A673 (cell line): ENCODE measurements at places on chromosomes 1 and 21. TPM values are rescaled to one million over a fixed set of nuclear protein-coding genes. Genes with fewer than 3 reads are reported as not detected.

DNA sequence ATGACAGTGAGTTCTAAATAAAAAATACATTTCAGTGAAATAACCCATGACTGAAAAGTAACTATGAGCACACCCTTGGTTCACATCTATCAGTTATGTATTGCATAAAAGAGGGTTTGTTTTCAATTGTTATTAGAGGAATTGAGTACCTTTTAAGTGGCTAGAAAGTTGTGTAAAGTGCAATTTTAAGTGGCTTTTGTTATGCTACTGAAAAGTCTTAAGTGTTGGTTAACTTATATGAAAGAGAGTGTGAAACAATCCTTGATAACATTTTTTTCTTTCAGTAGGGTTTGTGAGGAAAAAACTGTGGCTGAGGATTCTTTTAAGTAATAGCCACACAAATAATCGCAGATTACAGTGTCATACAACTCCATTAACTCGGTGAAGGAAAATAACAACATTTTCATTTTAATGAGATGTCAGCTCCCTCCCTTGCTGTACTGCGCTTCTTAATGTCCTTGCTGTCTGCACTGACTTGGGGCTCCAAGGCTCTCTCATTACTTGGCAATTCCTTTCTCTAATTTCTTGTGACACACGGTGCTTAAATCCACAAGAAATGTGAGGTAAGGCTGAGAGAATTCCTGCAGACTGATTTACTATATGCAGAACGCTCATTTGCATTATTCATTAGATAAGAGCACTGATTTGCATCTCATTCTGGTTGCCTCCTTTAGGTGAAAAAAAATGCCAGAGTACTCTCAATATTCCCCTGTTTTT, 40.6 kb downstream of the NTNG1 start:
- peak; percentile 64 for DNase-seq

DNA sequence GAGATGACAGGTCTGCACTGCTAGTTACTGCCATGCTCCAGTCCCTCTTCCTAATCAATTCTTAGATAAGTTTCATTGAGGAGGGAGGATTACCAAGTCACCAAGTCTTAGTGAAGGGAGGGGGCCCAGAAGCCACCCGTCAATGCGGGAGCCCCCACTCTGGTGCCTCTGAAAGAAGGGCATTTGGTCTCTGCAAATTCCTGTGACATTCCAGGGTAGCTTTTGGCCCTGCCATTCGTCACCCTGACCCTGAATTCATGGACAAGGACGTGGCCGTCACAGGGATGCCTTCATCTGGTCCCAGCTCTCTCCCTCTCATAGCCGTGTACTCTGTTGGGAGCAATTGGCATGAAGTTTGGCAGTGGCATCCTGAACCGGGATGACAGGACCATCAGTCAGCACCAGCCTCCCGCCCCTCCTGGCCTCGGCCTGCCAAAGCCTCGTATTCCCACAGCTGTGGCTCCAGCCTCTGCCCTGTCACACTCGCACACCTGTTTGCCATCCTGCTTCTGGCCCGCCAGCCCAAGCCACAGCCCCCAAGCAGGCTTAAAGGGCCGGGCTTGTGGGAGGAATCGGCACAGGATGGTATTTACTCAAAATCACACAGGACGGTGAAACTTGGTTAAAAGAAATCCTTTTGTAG, 150.7 kb downstream of the CLIC6 start:
- no peak for DNase-seq

GRCh38 chr1:159900086-159900680, at the start of gene CFAP45:
Gene CFAP45, minus strand, starts transcription at chr1:159900165. Its CDS starts 67 bp downstream, at chr1:159900098.
- peak; percentile 83 for DNase-seq

GRCh38 chr1:155900161-155900560, 11.0 kb downstream of the RIT1 start:
- DNase-seq = no peak

GRCh38 chr21:28339403-28339802, 653.3 kb downstream of the LTN1 start:
- no peak for DNase-seq

DNA sequence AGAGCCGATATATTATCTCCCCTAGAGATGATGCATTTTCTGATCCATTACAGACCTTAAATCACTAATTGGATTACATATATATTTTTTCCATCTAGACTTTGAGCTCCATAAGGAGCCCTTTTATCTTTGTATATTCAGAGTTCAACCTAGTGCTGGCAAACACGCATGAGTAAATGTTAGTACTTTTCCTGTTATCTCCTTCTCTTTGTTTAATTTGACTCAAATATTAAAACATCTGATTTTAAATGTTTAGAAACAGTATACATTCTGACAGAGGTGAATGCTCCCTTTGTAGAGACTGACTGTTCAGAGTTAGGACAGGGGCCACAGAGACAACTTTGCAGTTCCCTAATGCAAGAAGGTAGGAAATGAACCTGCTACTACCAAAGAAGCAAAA, 37.1 kb downstream of the EIF2B3 start:
- no peak for DNase-seq

DNA sequence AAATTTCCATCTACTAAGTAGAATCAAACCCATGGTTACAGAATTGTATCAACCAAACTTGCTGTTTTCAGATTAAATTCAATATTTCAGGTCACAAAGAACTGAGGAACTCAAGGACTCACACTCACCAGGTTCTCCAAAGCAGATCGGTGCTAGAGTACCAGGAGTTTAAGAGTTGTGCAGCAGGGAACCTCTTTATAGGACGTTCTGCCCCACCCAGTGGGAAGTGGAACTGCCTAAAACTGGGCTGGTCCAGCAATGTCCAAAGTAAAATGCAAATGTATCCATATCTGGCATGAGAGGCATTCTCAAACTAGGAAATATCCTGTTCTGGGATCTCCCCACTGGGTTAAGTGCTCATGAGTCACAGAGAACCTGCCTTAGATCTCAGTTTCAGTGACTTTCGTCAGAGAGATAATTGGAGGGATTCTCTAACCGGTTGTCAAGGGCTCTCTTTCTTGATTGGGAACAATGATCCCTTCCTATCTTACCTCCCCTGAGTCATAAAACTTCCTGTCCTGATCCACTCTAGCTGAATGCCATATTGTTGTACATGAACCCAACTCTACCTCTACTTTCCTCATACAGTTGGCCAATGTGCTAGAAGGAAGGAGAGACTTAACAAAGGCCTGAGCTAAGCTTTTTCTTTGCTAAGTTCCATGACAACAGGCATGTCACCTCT, at the start of gene SPRR2D:
SPRR2D (minus strand) TSS at position 171 of the 682 bp plus-strand sequence. CDS start 774 bp downstream, outside the sequence.
- peak; percentile 6 for DNase-seq

DNA sequence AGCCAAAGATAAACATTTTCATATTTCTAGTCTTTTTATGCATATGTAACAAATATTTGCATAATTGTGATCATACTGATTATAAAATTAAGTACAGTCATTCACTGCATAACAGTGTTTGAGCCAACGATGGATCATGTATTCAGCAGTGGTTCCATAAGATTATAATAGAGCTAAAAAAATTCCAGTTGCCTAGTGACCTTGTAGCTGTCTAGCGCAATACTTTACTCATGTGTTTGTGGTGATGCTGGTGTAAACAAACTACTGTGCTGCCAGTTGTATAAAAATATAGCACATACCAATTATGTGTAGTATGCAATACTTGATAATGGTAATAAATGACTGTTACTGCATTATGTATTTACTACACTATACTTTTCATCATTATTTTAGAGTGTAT, 2.1 kb upstream of the S100A10 start:
- no peak for DNase-seq

DNA sequence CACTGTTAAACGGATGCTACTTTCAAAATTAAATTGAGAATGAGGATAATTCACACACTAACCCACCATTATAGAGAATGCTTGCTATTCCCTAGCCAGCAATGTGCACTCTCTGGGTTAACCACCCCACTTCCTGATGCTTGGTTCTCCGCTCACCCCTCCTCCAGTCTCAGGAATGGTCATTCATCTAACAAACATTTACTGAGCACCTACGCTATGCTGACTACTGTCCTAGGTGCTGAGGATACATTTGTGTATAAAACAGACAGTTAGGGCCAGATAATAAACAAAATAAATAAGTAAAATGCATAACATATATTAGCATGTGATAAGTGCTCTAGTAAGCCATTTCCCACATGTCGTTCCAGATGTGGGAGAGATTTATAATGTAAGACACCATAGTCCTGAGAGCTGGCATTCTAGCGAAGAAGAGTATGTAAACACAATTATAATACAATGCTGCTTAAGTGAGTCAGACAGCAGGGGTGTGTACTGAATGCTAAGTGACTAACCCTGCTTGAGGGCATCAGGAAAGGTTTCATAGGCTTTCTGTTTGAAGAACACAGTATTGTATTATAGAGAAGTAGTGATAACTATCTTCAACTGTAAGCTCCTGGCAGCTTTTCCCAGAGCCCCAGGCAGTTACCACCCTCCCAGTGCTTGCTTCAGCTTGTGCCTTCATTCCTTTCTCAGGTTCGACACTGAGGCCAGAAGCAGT, 126.7 kb upstream of the CACHD1 start:
- DNase-seq = peak; percentile 80

- no peak for DNase-seq
Measured at GRCh38 chr1:203186446-203187303, at the start of gene CHI3L1. Gene CHI3L1, minus strand, starts transcription at chr1:203186704. Its CDS starts 81 bp downstream, at chr1:203186623.

DNA sequence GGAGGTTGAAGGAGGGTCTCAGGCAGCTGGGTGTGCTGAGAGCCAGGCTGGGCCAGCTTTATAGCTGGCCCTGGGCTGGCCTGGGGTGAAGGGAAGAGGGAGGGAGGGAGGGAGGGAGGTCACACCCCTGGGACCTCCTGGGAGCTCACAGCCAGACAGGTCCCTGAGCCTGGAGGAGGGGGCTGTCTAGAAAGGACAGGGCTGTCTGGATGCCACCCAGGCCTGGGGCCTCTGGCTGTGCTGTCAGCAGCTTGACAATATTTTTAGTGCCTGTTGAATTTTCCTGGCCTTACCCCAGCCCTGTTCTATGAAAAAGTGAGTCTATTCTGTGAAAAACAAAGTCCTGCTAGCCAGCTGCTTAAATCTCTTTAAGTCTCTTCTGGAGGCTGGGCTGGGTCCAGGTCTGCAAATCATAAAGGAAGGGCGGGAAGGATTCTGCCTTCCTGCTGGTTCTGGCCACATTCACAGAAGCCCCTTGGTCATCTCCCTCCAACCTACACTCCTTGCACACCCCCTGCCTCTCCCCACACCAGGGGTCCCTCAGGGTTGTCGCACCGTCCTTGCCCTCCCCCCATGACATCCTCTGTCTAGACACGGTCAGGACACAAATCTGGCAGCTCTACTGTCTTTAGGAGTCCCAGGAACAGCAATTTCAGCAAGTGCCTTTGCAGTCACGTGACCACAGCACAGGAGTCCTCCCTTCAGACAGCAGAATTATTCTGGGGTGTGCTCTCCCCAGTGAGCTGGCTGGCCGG, at the start of gene LEFTY2:
LEFTY2 (minus strand) TSS at position 34 of the 755 bp plus-strand sequence. CDS start 80 bp downstream, outside the sequence.
- DNase-seq = no peak

GRCh38 chr1:70288166-70288565, 66.4 kb downstream of the ANKRD13C start:
- no peak for DNase-seq

- DNase-seq = no peak
Measured at GRCh38 chr1:193310564-193310963, 124.2 kb upstream of the B3GALT2 start.

DNA sequence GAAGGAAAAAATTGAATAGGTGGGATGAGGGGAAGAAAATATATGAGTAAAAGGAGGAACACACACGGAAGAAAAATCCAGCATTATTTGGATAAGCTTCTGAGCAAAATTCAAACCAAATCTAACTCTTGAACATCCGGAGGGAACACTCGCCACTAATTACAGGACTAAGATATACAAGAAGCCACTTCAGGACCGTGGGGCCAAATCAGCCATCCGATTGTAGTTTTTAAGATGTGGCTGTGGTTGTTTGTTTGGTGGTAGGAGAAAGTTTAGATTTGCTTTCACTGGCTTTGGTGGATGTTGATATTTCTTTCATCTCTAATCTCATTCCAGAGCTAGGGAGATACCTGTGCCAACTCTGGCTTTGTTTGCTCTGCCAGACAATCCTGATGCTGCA, 43.7 kb upstream of the ADAMTS1 start:
- DNase-seq = no peak

DNA sequence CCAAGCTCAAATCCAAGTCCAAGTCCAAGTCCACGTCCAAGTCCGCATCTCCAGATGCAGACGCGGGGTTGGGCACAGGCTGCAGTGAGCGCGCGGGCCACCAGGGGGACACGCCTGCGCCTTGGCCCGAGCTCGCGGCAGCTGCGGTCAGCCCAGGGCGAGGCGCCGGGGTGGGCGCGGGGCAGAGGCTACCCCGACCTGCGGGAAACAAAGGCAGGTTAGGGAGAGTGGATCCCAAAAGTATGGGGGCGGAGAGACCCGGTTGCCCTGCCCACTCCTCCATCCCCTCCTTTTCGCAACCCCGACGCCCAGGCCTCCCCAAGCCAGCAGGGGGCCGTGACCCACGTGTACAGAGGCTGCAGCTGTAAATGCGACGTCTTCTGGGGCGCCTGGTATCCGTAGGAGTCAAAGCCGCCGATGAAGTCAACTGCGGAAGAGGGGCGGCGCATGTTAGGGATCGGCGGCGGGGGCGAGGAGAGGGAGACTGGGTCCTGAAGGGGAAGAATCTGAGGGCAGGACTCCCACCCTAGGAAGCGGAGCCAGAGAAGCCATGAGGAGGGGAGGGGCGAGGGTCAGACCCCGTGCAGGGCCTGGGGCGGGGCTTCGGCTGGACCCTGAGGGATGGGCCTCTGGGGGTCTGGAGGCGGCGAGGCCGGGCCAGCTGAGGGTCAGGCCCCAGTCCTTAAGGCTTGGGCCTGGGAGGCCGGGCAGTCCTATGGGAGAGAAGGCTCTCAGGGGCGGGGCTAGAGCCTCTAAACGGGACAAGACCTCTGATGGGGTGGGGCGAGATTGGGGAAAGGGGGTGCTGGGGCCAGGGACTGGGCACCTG, 58.0 kb downstream of the NKAIN1 start:
- peak; percentile 50 for DNase-seq

DNA sequence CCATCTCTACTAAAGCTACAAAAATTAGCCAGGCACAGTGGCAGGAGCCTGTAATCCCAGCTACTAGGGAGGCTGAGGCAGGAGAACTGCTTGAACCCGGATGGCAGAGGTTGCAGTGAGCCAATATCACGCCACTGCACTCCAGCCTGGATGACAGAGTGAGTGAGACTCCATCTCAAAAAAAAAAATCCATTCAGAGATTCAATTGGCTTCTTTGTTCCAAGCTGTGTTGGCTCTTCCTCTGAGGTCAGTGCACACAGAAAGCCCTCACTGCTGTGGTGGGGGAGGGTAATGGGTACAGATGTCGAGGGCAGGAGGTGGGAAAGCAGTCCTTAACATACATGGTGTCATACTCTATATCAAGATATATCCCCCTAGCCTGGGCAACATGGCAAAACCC, 14.7 kb downstream of the TIE1 start:
- no peak for DNase-seq

DNA sequence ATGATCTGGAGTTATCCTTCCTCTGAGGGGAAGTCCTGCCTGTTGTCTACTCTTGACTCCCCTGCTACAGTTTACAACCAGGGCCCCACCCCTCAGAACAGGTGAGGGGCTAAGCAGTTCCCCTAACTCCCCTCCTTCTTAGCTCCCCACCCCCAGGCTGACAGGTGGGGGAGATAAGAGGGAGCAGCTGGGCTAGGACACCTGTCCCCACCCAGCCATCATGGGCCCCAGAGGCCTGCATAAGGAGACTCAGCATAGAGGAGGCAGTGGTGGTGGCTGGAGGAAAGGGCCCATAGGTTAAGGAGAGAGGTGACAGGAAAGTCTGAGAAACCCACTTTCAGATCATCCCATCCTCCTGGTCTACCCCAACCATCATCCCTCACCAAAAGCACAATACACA, 6.8 kb downstream of the MEF2D start:
- no peak for DNase-seq

- DNase-seq = no peak
Measured at GRCh38 chr21:16421007-16421406, 691.2 kb downstream of the USP25 start.

Gene CELA2B
- not detected in 2 replicates for total RNA-seq

Gene HOOK1
- total RNA-seq = 272 and 293 TPM in 2 replicates

Gene RSPH1
- total RNA-seq = 0.45 and 1.0 TPM in 2 replicates
